Cortex of kidney (tissue), 1 donor: ENCODE measurements at places on chromosomes 3 and 15.

GRCh38 chr3:184578218-184578617 lies 16.6 kb downstream of the EPHB3 start:
- no peak for DNase-seq

DNA sequence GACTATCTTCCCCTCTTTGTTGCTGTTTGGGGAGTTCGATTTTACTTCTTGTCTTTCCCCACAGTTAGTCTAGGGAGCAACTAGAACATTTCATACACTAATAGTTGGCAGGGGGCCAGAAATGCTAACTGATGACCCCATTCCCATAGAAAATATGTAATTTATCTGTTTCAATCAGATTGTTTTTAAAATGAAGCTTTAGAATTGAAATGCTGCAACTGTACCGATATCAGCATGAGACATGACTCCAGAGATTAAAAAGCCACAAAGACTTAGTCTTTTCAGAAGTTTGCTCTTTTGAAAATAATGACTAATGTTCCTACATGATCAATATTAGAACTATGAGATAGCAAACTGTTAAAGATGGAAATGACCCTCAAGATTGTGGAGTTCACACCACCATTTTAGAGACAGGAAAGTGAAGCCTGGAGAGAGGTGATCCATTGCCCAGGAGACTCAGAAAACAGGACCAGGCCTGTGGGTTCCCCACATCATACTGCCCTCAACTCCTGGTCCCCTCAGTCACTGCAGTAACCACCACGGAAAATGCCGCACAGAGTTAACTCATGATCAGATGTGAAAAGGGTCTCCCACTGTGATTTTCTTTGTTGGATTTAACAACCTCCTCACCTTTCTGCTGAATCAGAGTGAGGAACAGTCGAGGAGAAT lies 130.3 kb downstream of the CHDH start:
- no peak for DNase-seq

GRCh38 chr3:81788610-81789009 lies 27.2 kb upstream of the GBE1 start:
- no peak for DNase-seq

GRCh38 chr3:128748557-128748956 lies 22.6 kb downstream of the RAB7A start:
- DNase-seq: no peak

GRCh38 chr3:50401978-50402595 lies 42.8 kb upstream of the TMEM115 start:
- DNase-seq: no peak

DNA sequence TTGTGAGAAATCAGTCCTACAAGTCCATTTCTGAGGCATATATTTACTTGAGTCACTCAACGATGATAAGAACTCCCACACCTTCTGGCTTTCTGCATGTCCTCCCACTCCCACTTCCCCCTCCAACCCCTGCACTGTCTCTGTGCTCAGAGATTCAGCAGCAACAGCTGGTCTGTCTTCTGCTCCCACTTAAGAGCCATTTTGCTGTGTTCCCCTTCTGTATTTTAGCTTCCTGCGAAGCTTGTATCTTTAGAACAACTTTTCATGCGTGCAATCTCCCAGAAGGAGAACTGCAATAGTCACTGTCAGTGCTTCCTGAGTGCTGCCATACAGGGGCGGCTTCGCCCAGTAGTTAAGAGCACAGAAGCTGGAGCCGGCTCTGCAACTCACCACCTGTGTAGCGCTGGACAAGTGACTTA lies 90.0 kb upstream of the SPATA12 start:
- no peak for DNase-seq

GRCh38 chr15:101613130-101614000 lies 38.8 kb downstream of the TM2D3 start:
- no peak for DNase-seq

DNA sequence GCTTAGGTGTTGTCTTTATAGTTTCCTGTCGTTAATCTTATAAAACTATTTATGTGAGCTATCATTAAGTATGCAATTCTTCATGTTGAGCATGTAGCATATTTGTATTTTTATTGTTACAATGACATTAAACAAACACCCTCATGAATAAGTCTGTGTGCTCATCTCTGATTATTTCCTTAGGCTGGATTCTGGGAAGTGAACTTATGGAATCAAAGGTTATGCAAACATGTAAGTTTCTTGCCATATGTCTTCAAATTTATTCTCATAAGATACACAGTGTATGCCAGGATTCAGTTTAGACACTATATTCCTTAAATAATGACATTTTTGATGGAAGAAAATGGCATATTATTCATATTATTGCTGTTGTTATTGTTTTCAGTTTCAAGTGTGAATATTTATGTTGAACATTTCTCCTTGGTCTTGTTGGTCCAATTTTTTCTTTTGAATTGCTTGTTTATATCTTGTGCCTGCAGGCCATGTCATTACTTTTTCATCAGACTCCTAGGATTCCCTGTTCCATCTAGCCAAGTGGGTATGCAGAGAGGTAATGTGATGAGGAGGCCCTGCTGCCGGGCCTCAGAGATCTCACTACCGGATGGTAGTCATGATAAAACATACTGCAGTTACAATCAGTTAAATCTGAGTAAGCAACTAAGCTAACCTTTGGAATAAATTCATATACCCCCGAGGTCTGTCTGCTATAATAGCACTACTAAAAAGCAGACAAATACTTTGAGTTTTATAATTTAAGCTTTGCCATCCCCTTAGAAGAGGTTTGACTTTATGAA lies 684.3 kb upstream of the SGO1 start:
- DNase-seq: no peak

DNA sequence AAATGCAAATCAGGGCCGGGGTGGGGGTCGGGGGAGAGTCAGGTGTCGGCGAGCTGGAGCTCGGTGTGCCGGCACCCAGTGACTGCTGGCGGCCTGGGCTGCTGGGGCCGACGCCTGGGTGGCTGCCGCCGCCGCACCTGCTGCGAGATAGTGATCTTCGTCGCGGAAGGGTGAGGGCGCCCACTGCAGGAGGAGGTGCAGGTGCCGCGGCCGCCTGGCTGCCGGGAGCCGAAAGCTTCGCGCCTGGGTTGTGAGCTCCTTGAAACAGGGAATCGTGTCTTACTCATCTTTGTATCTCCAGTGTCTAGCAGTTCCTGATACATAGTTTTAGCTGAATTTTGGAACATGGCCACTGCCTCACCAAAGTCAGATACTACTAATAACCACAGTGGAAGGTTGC lies 64.0 kb upstream of the CPOX start:
- DNase-seq: no peak

DNA sequence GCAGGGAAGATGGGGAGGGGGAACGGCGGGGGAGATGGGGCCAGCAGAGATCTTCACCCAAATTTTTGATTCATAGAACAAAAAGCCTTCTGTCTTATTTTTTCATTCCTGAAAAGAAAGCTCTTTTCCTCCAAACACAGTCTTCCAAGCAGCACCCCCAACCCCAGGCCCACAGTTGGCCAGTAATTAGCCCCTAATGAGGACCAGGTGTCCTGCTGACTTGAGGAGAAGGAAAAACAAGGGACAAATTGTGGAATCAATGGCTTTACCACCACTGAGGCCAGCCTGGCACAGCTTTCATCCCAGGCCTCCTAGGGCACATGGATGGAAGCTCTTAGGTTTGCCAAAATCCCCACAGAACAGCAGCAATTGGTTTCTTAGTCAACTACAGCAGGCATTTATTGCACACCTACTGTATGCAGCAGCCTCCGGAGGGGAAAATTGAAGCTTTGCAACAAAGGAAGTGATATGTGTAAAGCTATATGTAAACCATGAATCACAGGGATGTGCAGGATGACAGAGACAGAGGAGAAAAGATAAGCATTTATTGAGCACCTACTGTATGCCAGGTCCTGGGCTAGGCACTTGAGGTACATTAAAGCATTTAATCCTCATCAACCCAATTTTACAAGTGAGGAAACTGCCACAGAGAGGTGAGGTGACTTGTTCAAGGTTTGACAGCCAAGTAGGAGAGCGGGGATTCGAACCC lies 199.5 kb downstream of the TBC1D2B start:
- no peak for DNase-seq

DNA sequence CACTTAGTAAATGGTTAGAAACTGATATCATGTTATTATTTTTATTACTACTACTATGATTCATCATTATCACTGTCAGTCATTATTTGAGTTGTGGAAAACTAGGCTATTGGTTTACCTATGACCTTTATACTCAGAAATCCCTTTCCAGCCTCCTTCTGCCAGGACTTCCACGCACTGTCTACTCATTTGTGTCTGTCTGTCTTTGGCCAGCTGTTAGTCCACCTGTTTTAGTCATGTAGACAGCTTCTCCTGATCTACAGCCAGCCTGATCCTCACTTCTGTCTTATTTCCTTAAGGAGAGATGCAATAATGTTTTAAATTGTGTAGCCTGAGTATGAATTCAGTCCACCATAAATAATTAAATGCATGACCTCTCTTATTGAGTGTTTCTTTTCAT lies 162.8 kb downstream of the EPHA3 start:
- DNase-seq: no peak

DNA sequence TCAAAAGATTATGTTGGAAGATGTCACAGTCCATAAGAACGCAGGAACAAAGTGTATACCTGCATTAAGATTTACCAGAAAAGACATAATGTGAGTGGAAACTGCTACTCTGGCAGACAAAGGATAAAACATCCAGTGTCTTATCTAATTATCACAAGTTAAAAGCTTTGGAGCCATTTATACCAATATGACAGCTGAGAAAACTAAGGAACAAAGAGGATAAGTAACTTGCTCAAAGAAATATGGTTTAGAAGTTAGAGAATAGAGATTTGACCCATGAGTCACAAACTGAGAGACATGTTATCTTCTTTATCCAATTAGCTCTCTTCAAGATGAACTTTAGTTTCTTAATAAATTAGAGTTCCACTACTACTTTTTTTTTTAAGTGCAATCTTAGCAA lies 1473.7 kb downstream of the OTOL1 start:
- DNase-seq: no peak

DNA sequence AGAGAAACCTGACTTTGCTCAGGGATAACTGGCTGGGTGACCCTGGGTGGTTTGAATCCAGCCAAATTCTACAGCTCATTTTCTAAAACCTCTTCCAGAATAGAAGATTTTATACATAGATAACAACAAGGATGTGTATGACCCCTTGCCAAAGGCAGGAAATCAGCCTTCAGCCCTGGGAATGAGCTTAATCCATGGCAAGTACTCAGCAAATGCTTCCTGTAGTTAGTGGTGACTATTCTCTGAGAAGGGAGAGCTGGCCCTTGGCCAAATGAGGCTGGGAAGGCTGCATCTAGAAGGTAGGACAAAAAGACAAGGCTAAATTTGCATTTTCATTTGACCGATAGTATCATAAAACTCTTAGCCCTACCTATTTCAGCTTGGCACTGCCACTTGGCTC lies 4.6 kb upstream of the HACD3 start:
- no peak for DNase-seq

- no peak for DNase-seq
Observed at GRCh38 chr3:121739902-121740301, 9.6 kb downstream of the GOLGB1 start.

DNA sequence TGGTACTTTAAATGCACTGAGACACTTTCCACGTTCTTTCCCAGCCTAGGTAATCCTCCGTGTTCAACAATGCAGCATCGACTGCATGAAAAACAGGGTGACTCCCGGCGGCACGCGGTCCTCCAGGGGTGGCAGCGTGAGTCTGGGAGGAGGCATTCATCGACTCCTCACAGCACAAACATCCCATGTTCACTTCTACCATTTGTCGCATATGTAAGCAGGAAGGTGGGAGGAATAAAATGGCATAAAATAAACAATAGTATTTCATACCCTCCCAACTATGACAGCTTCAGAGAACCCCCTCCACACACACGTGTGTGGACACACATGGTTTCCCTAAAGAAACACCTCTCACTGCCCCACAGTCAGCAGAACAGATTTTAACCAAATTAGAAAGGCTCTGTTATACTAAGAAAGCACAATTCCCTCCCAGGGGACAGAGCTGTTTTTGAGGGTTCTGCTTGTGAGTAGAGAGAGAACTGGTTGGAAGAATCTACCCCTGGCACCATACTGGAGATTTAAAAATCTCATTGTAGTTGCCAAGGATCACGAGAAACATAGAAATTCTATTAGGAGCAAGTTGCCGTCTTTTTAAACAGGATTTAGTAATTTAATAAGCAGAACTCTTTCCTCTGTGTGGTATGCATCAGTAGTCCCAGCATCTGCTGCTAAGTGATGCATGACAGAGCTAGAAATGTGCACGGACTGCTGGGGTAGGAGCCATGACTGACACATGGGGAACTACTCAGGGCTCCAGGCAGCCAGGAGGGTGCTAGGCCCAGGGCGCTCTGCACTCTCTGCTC lies 6.0 kb downstream of the FAM43A start:
- no peak for DNase-seq

DNA sequence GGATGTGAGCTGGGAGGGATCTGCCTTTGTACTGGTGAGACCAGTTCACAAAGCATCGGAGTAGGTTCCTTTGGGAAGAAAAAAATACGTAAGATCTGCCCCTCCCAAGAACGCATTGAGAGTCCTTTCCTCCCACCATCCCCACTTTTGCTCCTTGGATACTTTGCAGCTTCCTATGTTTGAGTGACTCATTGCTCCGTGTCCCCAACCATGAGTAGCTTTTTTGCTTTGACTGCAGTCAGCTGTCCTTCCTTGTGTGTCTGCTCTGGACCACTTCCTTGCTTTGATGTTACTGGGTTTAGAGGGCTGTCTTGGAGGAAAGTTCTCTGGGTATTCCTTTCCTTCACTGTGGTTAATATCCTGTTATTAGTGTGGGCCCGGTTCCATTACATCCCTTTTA lies 43.2 kb upstream of the PTPN23 start:
- DNase-seq: no peak

- no peak for DNase-seq
Observed at GRCh38 chr3:50248387-50248786, 12.4 kb downstream of the GNAI2 start.

- DNase-seq: no peak
Observed at GRCh38 chr15:49875392-49875791, 243.6 kb downstream of the ATP8B4 start.

DNA sequence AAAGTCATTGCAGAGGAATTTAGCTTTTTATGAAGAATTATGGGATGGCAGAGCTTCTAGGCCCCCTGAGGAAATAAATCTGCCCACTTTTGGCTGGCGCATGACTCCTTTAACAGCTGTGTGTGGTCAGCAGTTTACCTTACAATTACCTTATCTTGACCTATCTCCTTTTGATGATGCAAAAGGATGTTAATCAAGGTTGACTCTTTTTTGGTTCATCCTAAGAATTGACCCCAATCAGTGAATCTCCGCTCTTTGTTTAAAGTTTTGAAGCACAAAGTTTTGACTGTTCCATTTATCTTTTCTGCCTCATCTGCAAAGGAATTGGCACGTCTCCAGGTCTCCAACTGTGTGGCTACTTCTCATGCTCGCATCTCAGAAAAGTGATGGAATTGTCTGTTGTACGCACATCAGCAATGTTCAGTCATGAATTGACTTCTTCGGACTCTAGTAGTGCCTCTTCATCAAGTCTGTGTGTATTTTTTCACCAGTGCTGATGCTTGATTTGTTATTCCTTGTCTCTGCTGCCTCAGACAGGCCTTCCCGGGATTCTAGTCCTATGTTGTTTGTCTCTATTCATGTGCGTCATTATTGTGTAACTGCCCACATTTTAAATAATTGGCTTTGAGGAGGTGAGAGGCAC lies 196.2 kb upstream of the CFAP20DC start:
- no peak for DNase-seq

- DNase-seq: no peak
Observed at GRCh38 chr15:70512772-70513362, 250.5 kb downstream of the UACA start.

- no peak for DNase-seq
Observed at GRCh38 chr3:12574661-12575060, 17.8 kb downstream of the MKRN2 start.
